ENCODE measurements at places on chromosomes 12 and 14. TPM values are rescaled to one million over a fixed set of nuclear protein-coding genes. Genes with fewer than 3 reads are reported as not detected.

DNA sequence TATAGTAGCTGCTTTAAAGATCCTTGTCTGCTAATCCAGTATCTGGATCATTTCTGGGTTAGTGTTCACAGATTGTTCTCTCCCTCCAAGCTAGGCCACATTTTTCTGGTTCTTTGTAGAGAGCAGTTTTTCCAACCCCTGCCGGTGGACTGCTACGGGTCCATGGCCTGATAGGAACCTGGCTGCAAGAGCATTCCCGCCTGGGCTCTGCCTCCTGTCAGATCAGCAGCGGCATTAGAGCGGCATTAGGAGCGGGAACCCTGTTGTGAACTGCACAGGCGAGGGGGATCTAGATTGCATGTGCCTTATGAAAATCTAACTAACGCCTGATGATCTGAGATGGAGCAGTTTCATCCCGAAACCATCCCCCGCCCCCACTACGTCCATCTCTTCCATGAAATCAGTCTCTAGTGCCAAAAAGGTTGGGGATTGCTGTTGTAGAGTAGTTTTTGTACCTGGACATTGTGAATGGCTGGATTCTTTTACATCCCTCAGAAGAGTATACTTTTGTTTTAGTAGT lies 50.4 kb downstream of the MYRFL start:
- no peak for DNase-seq

DNA sequence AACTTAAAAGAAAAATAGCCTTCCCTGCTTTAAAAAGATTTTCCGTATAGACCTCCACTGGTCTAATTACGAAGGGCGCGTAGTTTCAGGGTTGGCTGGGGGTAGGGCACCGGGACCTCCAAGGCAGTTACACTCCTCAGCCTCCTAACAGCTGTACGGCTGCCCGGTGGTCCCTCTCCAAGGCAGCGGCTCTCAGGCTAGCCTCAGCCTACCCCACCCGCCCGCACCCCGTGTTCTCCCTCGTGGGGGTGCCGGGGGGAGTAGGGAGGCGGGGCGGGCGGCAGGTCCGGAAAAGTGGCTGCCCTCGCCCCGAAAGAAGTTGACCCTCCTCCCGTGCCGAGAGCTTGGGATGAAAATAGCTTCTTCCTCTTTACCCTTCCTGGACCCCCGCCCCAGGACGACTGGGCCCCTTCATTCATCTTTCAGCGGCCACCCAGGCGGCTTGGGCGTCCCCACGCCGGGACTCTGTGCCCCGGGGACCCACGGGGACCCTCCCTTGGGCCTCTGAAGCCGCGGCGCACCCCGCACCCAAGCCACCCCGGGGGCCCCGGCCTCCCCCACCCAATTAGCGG lies 991 bp upstream of the RCOR1 start:
- peak; percentile 61 for DNase-seq

- no peak for DNase-seq
Observed at GRCh38 chr12:125453751-125454150, 388.5 kb downstream of the AACS start.

GRCh38 chr12:67085699-67086098 lies 183.5 kb upstream of the CAND1 start:
- no peak for DNase-seq

- no peak for DNase-seq
Observed at GRCh38 chr14:28758885-28759652, 7.5 kb upstream of the FOXG1 start.

GRCh38 chr14:64201296-64201695 lies 92.9 kb downstream of the ESR2 start:
- DNase-seq: no peak

- DNase-seq: peak; percentile 70
Observed at GRCh38 chr14:104724981-104725771, 1.1 kb downstream of the ADSS1 start.

DNA sequence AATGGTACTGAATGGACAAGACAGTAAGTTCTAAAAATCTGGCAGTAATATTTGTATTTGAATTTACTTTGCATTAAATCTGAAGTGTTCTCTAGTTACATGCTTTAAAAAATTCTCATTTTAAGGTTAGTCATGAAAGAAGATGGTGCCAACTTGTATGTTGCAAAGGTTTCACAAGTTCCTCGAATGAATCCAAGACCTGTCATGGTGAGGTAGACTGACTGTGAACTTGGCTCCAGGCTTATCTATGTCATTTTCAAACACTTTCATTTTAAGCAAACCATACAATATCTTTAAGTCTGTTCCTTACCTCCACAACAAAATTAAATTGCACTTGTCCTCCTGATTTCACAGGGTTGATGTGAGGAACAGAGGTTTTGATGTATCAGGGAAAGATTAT lies 23.4 kb downstream of the CLEC2D start:
- no peak for DNase-seq

GRCh38 chr14:96154900-96155299 lies 49.7 kb upstream of the BDKRB2 start:
- DNase-seq: no peak

Gene MFAP5
- 139 TPM for polyA plus RNA-seq

Gene KRT75
- polyA plus RNA-seq: not detected

Gene GDF3
- not detected for polyA plus RNA-seq

Gene PLA2G1B
- not detected for polyA plus RNA-seq

Gene SLCO1A2
- not detected for polyA plus RNA-seq

Gene ING4
- 60.8 TPM for polyA plus RNA-seq

All from muscle of arm (tissue), 14 donors.